ENCODE measurements at places on chromosomes 13 and 19. TPM values are rescaled to one million over a fixed set of nuclear protein-coding genes. Genes with fewer than 3 reads are reported as not detected.

KLK5 gene
- polyA plus RNA-seq, result 2.7 TPM

NALCN gene
- 1.1 TPM for polyA plus RNA-seq

NTF4 gene
- polyA plus RNA-seq, result 2.5 TPM

GPR183 gene
- polyA plus RNA-seq, result 2.2 TPM

KCNC3 gene
- polyA plus RNA-seq, result 27.1 TPM

DNA sequence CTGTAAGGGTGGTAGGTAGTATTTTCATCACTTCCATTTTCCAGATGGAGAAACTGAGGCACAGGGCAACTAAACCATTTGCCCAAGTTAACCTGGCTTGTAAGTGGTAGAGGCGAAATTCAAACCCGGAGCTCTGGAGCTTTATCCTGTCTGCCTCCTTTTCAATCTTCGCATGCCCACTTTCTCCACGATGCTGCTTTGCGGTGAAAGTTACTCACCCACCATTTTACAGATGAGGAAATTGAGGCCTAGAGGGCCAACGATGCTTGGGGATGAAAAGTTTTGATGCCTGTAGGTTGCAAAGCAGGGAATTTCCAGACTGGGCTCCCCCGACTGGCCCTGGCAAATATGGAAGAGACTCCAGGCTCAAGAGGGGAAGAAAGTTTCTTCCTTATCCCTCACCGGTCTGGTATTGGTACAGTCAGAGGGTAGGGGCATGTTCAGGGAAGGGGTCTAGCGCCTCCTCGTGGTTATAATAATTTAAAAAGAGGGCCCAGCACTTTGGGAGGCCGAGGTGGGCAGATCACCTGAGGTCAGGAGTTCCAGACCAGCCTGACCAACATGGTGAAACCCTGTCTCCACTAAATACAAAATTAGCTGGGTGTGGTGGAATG is 1.9 kb upstream of the SH2D3A start:
- DNase-seq, result no peak

- no peak for DNase-seq
These were observed 548.5 kb downstream of the SLITRK1 start for GRCh38 chr13:83333614-83334388.
